Pancreas (tissue), 10 donors: ENCODE measurements at places on chromosomes 6 and 20. TPM values are rescaled to one million over a fixed set of nuclear protein-coding genes. Genes with fewer than 3 reads are reported as not detected.
A peak's percentile ranks its signal among the peaks of the same experiment; 100 is the strongest.

Gene CBLN4
- total RNA-seq: 1.9 TPM

- DNase-seq: no peak
- H3K4me3 ChIP-seq: no peak overlapping the region
- no peaks in the 10 kb centered on the region for H3K27me3 ChIP-seq
- H3K27ac ChIP-seq: no peak overlapping the region
Measured at GRCh38 chr6:16982807-16983206, 119.0 kb upstream of the STMND1 start.

- H3K36me3 ChIP-seq: no peaks in the 10 kb centered on the region
- H3K27me3 ChIP-seq: no peaks in the 10 kb centered on the region
- no peaks in the 10 kb centered on the region for H3K4me1 ChIP-seq
- no peak overlapping the region for H3K27ac ChIP-seq
Measured at GRCh38 chr20:60117065-60117464, 158.8 kb downstream of the CDH26 start.

Gene PACRG
- total RNA-seq: 3.3 TPM

- no peak overlapping the region for H3K4me3 ChIP-seq
- H3K4me1 ChIP-seq: no peaks in the 10 kb centered on the region
- peak overlapping the region; percentile 86 for H3K27ac ChIP-seq
- no peak for DNase-seq
- H3K36me3 ChIP-seq: no peaks in the 10 kb centered on the region
Measured at GRCh38 chr6:16320533-16321340, 82.3 kb downstream of the GMPR start.

DNA sequence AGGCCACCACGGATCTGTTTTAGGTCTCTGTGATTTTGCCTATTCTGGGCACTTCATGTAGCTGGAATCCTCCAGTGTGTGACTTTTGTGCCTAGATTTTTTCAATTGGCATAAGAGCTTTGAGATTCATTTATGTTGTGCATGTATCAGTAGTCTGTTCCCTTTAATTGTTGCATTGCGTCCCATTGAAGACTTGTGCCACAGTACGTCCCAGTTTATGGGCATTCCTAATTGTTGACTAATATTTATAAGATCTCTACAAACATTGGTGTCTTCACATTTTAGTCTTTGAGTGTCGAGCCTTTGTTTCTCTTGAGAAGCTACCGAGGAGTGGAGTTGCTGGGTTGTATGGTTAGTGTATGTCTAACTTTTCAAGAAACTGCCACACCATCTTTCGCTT is 704 bp upstream of the FAM210B start:
- H3K27me3 ChIP-seq: no peaks in the 10 kb centered on the region
- peak overlapping the region; percentile 95 for H3K4me3 ChIP-seq
- no peaks in the 10 kb centered on the region for H3K4me1 ChIP-seq
- no peak for DNase-seq

Gene CTCFL
- total RNA-seq: 0.16 TPM

Gene LY86
- 2.0 TPM for total RNA-seq

Gene RBPJL
- 270 TPM for total RNA-seq

Gene RAET1E
- total RNA-seq: not detected

- peak overlapping the region; percentile 33 for H3K4me3 ChIP-seq
- H3K27ac ChIP-seq: peak overlapping the region; percentile 34
- H3K27me3 ChIP-seq: no peaks in the 10 kb centered on the region
- peaks cover 16% of the 10 kb centered on the region for H3K4me1 ChIP-seq
- DNase-seq: no peak
Measured at GRCh38 chr20:11918981-11919380, 1.3 kb downstream of the BTBD3 start.

Gene ENPP4
- total RNA-seq: 5.4 TPM

- no peak overlapping the region for H3K27ac ChIP-seq
- no peaks in the 10 kb centered on the region for H3K27me3 ChIP-seq
- no peak for DNase-seq
- no peaks in the 10 kb centered on the region for H3K36me3 ChIP-seq
Measured at GRCh38 chr20:62759981-62760431, 36.3 kb upstream of the MRGBP start.

Gene OR12D3
- not detected for total RNA-seq

GRCh38 chr6:28587746-28588075 is 62.0 kb downstream of the GPX5 start:
- no peaks in the 10 kb centered on the region for H3K36me3 ChIP-seq
- no peak for DNase-seq
- no peaks in the 10 kb centered on the region for H3K27me3 ChIP-seq
- H3K27ac ChIP-seq: no peak overlapping the region
- peak overlapping the region; percentile 47 for H3K4me3 ChIP-seq
- H3K4me1 ChIP-seq: peaks cover 4% of the 10 kb centered on the region

- no peaks in the 10 kb centered on the region for H3K36me3 ChIP-seq
- no peaks in the 10 kb centered on the region for H3K27me3 ChIP-seq
- no peak overlapping the region for H3K4me3 ChIP-seq
- H3K4me1 ChIP-seq: no peaks in the 10 kb centered on the region
Measured at GRCh38 chr6:151498327-151498726, 4.5 kb downstream of the CCDC170 start.
